ENCODE measurements at places on chromosomes 1 and 21. TPM values are rescaled to one million over a fixed set of nuclear protein-coding genes. Genes with fewer than 3 reads are reported as not detected.

DNA sequence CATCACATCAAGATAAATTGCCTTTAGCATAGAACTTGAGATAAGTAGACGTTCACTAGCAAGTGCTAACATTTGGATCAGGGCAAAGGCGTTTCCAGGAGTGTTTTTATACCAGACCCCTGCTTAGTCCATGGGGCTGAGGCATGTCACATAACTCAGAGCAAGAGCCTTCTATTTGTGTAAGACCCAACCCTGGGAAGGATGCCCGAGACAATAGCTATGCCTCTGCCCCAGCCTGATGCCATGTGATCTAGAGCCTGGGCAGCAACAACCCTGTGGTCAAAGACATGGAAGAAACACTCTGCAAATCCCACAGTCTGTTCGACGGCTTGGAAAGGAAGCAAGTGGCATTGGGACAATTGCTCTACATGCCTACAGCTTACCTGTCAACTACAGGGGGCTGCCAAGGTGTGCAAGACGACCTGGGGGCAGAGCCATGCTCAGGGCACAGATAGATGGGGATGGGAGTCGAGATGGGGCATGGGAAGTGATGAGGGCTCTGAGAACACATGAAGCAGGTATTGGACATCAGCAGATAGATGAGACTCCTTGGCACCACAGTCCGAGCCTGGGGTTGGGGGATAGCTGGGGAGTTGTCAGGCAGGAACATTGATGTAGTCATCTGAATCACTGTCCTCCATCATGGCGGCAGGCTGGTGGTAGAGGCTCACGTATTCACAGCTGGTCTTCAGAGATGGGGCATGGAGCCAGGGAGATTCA lies 7.3 kb downstream of the IL24 start:
- DNase-seq: peak; percentile 23

DNA sequence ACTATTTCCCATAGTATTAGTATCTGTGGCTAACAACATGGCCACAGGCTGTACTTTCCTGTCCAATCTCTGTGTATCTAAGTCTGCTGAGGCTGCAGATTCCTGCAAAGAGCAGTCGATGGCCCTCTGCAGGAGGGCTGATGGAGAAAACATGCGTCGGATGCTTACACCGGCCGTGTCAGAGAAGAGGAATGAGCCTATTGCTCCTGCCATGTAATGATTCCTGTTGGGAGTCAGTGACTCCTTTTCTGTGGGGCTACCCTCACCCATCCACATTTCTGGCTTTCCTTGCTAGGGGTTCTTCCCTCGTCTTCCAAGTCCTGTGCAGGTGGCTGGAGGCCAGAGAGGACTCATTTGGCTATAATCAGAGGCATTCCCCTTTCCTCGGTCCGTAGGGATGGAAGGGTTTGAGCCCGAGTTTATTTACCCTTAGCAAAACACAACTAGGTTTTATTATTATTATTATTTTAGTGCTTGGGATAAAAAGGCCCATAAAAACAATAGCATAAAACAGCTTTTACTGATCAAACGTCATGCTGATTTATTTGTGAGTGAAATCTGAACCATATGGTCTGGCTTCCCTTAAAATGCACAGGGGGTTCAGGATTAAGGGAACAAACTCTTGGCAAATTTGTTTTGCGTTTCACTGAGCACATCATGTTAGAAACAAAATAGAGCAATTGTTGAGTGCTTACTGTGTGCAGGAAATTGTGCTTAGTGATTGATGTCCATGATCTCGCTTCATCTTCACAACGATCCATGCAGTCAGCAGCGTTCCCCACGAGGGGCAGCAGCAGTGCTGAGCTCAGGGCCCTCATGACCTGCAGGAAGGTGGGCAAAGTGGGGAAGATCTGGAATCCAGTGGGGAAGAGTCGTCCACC lies 70.8 kb downstream of the KIF26B start:
- no peak for DNase-seq

The NBPF10 gene
- total RNA-seq: 2.1 TPM

The C8B gene
- total RNA-seq: 377 TPM

The TTLL7 gene
- 7.2 TPM for total RNA-seq

Measured in right lobe of liver (tissue), 6 donors.